Kidney epithelial cell (primary cell): ENCODE measurements at places on chromosomes 3 and 15.
A peak's percentile ranks its signal among the peaks of the same experiment; 100 is the strongest.

DNA sequence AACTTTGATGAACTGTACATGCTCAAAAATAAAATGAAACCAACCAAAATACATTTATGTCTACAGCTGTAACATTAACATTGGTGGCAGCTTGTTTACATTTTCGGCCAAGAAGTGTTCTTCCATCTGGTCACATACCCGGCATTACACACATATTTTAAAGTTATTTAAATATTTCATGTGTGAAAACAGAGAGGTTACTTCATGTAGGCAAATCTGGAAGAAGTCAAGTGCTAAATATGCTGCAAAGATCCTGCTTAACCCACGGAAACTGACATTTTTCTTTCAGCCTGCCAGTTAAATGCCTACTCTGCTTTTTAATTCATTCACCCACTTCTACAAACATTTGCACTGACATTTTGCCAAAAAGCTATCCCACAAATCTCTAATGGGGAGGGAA lies 69.7 kb downstream of the MB21D2 start:
- DNase-seq = no peak

DNA sequence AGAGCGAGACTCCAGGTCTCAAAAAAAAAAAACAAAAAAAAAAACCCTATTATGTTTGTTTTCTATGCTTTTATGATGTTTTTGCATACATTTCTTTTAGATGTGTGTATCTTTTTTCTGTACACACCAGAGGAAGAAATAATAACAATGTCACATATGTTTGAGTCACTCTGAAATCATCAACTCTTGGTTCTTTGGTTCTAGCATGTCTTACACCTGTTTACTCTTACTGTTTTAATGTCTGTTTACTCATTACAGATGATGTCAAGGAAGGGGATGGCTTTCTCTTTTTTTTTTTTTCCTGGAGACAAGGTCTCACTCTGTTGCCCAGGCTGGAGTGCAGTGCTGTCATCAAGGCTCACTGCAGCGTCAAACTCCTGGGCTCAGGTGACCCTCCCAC lies 24.1 kb downstream of the RHOA start:
- no peak for DNase-seq

- DNase-seq = no peak
Observed at GRCh38 chr3:127149621-127150310, 43.2 kb upstream of the PRR23E start.

DNA sequence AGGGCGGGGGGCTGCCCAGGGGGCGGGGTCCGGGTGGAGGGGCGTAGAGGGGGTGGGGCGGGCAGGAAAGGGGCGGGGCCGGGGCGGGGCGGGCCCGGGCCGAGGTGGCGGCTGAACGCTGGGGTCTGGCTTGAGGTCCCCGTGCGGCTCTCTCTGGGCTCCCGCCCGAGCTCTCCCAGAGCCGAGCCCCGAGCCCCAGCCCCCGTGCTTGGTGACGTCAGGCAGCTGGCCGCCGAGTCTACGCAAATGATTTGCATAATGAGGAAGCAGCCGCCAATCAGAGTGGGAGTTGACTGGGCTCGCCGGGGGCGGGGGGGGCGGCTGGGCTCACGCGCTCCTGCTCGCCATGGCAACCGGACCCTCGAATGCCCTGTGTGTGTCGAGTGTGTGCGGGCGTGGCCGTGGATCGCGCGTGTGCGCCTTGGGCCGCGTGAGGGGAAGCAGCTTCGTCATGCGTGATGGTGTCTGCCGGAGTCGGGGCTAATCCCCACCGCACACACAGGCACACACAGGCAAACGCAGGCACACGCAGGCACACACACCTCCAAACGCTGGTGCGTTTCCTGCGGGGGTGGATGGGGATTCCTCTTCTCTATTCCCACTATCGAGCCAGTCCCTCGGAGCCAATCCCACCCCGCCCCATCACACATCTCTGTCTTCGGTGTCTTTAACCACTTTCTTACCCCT lies at the start of gene CELF6:
CELF6 (minus strand) TSS at position 173 of the 687 bp plus-strand sequence. CDS start 283 bp downstream, outside the sequence.
- peak; percentile 41 for DNase-seq

DNA sequence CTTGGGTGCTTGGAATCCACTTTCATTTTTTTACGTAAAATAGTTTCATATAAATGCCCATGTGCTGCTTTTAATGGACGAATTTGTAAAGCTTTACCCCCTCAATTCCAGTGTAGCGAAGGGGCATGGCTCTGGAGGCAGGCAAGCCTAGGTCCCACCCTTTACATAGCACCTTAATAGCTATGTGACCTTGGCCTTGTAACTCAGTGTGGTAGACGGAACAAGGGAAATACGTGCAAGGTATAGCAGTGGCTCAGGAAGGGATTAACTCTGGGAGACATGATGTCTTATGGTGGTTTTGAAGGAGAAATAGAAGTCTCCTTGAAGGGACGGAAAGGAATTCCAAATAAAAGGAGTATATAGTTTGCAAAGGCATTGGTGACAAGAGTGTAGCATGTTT lies 1.4 kb downstream of the SEC61A1 start:
- no peak for DNase-seq

DNA sequence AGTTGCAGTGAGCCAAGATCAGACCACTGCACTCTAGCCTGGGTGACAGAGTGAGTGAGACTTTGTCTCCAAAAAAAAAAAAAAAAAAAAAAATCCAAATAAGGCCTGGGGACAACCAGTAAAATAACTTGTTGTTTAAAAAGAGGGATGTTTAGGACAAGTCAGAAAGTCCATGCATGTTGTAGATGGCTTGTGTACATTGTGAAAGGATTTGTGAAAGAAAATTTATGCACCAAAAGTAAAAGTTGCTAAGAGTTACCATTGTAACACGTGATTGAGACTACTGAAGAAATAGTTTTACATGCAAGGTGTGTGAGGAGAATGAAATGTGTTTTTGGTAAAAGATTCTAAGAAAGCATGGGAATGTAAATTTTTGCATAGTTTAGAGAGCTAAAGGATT lies 35.7 kb upstream of the SEC61A1 start:
- DNase-seq = no peak

DNA sequence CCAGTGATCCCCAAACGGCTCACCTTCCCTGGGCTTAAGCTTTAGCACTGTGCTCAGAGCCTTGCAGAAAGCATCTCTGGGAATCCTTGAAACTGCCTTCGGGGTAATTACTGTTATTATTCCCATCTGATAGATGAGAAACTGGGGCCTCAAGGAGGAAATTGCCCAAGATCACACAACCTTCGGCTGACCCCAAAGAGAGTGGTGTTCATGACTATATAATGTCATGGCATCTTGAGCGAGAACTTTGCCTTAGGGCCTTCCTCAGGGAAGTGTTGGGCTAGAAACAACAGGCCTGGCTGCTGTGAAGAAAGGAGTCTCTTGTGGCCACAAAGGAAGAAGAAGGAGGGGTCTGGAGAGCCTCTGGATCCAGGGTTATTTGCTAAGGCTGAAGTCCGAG lies 388.7 kb upstream of the CFAP20DC start:
- DNase-seq = no peak

DNA sequence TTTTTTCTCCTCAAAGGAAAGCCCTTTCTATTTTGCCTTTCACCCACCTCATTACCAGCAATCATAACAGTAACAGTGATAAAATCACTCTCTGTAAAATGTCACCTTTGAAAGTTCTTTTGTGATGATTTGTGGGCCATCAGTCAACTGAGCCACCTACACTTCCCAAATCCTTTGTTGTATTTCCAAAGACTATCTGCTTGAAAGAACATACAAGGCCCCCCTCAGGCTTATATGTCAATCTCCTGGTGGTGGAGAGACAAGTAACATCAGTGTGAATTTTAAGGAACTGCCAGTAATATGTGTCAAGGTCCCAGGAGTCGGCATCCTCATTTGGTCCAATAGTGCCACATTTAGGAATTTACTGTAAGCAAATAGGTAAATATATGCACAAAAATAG lies 161.1 kb upstream of the EOMES start:
- no peak for DNase-seq

DNA sequence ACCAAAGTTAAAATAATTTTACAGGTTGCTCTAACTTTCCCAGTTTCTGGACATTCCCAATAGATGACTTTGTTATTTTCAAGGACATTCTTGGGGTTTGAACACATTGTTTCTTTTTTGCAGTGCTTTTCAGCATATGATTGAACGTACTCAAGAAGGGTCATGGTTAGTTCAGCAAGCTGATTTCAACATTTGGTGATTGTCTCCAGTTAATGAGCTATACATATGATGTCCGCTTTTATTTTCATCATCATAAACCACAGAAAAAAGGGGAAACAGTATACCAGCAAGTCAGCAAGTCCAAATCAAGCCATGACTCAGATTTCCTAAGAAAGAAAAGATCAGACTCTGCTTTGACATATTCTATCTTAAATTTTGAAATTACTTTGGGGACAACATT lies 69.4 kb downstream of the B3GALNT1 start:
- DNase-seq = peak; percentile 56

DNA sequence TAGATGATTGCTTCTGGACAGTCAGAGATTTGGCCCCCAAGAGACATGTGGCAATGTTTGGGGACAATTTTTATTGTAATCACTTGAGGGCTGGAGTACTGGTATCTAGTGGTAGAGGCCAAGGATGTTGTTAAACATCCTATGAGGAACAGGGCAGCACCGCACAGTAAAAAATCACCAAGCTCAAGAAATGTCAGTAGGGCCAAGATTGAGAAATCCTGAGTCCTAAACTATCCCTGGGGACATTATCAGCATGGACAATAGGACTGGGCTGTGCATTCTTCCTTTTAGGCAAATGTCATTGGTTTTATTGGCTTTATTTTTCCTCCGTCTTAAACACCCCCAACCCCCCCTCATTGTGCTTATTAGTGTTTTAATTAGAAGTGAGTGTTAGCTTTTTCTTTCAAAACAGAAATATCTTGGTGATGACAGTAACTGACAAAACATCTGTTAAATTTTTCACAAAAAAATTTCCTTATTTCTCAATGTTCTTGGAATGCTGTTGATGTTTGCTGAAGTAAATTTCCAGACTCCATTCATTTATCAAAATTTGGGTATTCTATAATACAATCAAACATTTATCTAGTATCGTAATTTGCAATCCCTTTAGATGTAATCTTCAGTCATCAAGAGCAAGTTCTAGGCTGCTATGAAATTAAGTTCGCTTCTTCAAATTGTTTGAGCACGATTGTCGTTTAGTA lies 944.4 kb downstream of the VGLL3 start:
- DNase-seq = no peak

DNA sequence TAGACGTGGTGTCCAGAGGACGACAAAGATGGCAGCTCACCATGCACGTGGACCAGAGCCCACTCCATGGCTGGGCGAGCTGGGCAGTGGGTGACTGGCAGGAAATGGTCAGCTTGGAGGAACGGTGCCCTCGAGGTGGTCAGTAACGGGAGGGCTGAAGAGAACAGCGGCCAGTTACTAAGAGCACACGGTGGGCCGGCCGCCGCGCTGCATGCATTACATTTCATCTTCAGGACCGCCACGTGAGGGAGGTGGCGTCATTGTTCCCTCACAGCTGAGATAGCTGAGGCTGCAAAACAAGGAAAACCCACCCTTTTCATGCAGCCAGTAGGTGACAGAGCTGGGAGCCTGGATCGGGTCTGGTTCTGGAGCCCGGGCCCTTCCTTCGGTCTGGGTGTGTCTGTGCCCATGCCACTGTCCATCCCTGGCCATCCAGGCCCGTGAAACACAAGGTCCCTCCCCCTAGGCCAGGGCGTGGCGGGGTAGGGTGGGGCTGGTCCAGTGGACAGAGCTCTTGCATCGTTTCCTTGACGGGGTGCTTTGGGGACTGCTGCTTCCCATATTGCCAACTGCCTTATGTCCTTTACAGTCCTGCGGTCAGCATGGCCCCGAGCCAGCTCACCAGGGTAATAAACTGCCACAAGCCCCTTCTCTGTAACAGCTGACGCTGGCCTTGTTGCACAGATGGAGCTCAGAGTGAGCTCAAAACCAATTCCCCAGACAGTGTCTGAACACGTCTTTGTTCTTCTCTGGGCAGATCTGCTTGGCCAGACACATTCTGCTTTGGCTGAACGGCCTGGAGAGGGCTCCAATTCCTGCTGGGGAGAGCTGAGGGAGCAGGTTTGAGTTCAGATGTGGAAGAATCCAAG lies 51.8 kb downstream of the RGMA start:
- DNase-seq = no peak

DNA sequence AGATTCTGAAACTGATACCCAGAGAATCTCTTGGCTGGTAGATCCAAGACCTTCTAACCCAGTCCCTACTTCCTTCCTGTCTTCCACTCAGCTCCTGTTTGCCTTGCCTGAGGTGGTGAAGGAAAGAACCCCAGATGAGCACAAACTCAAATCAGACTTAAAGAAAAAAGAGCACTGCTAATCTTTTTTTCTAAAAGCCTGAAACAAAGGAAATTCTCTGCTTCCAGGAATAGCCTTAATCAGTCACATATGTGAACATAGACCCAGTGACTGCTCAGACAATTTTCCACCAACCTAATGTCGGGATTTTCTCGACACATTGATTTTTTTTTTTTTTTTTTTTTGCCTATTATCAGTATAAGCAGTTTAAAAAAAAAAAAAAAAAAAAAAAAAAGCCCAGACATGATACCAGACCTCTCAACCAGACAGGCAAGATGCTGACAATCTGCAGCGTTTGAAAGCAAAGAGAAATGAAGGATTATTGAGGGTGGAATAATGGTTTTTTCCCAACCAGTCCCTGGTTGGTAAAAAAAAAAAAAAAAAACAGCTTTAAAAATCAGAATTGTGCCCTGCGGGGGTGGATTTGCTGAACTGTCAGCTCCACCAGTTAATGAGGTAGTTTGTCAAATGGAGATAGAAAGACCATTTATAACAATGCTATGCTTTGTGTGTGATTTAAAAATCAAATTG lies 256.8 kb upstream of the RARB start:
- DNase-seq = no peak

DNA sequence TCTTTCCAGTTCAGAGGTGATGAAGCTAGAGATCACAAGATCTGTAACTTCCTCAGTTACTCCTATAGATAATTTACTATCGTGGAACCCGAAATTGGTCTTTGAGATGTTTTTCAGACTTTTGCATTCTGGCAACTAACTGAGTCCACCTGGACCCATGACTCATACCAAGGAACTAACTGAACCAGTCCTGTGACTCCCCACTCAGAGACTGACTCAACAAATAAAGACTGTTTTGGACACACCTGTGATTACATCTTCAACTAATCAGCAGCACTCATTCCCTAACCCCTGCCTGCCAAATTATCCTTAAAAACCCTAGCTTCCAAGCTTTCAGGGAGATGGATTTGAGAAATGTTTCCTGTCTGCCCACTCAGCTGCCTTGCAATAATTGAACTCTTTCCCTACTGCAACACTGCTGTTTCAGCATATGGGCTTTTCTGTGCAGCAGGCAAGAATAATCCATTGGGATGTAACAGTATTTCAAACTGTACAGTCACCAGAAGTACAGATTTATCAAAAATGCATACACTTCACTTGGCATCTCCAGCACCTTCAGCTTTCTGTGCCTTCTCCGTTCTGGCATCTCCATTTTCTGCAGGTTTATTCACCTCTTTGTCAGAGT lies 57.7 kb downstream of the GATM start:
- DNase-seq = no peak

GRCh38 chr3:37824090-37824953 lies 37.4 kb upstream of the CTDSPL start:
- no peak for DNase-seq
